ENCODE measurements at places on chromosomes 7 and 10.

- no peak for DNase-seq
Observed at GRCh38 chr10:44968091-44968490, 8.5 kb downstream of the RASSF4 start.

- no peak for DNase-seq
Observed at GRCh38 chr10:15625261-15625660, 94.5 kb downstream of the ITGA8 start.

DNA sequence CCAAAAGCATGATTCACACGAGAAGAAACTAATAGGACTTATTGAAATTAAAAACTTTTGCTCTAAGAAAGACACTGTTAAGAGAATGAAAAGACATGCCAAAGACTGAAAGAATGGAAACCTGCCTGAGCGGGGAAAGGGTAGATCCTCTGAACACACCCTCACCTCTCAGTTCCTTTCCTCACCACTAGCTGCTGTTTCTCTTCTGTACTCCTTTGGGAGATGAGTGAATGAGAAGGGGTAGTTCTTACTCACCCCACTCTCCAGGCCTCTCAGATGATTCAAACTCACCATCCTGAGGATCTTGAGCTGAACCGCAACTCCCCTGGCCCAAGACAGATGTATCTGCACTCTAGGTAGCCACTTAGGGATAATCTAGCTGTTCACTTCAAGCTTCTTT is 41.9 kb downstream of the IQUB start:
- no peak for DNase-seq

DNA sequence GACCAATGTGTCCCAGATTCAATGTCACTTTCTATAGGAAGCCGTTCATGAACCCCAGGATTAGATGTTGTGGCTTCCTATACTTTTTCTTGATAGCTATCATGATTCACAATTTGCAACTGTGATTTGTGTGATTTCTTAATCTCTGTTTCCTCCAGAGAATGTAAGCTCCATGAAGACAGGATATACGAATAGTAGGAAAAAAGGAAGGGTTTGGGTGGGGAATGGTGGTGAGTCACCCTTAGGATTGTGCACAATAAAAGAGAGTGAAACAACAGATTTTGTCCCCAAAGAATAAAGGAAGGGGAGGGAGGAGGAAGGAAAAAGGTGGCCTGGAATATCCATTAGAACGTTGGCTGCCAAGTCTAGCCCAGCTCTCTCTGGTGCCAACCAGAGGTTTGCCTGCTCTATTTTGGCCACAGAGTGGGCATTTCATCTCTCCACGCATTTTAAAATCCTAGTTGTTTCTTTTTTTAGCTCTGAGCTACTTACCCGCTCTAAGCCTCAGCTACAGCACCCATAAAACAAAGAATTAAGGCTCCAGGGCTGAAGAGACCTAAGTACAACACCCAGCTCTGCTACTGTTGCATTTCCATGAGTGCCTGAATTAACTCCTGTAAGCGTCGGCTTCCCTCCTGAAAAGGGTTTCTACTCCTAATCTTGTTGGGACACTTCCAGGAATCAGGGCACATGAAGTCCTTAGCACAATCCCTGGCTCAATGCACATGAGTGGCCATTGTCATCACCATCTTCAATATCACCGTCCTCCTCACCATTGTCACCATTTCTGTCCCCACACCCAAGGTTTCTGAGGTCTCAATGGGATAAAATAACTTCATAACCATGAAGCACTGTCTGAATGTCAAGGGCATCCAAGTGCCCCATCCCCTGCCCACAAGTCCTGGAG is 3.5 kb downstream of the HK1 start:
- no peak for DNase-seq
